ENCODE measurements at places on chromosomes 7 and 10. TPM values are rescaled to one million over a fixed set of nuclear protein-coding genes. Genes with fewer than 3 reads are reported as not detected.

TMUB1 gene
- 34.7 TPM for total RNA-seq

UPF2 gene
- total RNA-seq, result 17.2 TPM

DNAJC12 gene
- total RNA-seq, result 55.6 TPM

KNDC1 gene
- 3.2 TPM for total RNA-seq

SLC18A3 gene
- total RNA-seq, result not detected

ACSM6 gene
- not detected for total RNA-seq

ADAM12 gene
- total RNA-seq, result 6.3 TPM

OR13A1 gene
- not detected for total RNA-seq

NPC1L1 gene
- total RNA-seq, result 0.06 TPM

All from A549 treated with DMSO at 1 μM for 4 hours (cell line).